ENCODE measurements at places on chromosomes 2 and 18. TPM values are rescaled to one million over a fixed set of nuclear protein-coding genes. Genes with fewer than 3 reads are reported as not detected.

- DNase-seq, result no peak
Measured at GRCh38 chr2:198756166-198756565, 701.6 kb downstream of the SATB2 start.

DNA sequence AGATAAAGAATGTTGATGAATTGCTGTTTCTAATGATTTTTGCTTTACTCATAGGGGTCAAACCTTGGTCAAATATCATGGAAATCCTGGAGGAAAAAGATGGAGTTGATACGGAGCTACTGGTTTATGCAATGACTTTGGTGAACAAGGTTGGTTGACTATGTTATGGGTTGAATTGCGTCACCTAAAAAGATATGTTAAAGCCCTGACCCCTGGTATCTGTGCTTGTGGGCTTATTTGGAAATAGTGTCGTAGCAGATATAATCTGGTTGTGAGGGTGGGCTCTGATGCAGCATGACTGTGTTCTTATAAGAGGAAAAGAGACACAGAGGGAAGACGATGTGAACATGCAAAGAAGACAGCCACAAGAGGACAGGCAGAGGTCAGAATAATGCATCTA is 226.2 kb downstream of the TPGS2 start:
- no peak for DNase-seq

The NAT8 gene
- total RNA-seq, result not detected

The IL36B gene
- total RNA-seq, result not detected

The LRP2 gene
- 0.09 TPM for total RNA-seq
